Urinary bladder (tissue), 4 donors: ENCODE measurements at places on chromosomes 3 and 15. TPM values are rescaled to one million over a fixed set of nuclear protein-coding genes. Genes with fewer than 3 reads are reported as not detected.

Gene FANCD2OS
- total RNA-seq, result not detected

Gene ARHGEF26
- total RNA-seq, result 18.2 TPM

Gene HPS3
- total RNA-seq, result 30.5 TPM

Gene ZNF662
- 22.5 TPM for total RNA-seq

Gene PLA2G4D
- total RNA-seq, result not detected

Gene POLQ
- total RNA-seq, result 7.3 TPM

Gene ALDH1L1
- 11.5 TPM for total RNA-seq

Gene UPK1B
- total RNA-seq, result 141 TPM

Gene ENTPD3
- total RNA-seq, result 8.5 TPM

Gene SLC6A1
- total RNA-seq, result 3.2 TPM

Gene TBC1D5
- 145 TPM for total RNA-seq

Gene EAF2
- total RNA-seq, result 16.4 TPM
